Activated naive CD4-positive, alpha-beta T cell (primary cell): ENCODE measurements at places on chromosomes 6 and 20.

DNA sequence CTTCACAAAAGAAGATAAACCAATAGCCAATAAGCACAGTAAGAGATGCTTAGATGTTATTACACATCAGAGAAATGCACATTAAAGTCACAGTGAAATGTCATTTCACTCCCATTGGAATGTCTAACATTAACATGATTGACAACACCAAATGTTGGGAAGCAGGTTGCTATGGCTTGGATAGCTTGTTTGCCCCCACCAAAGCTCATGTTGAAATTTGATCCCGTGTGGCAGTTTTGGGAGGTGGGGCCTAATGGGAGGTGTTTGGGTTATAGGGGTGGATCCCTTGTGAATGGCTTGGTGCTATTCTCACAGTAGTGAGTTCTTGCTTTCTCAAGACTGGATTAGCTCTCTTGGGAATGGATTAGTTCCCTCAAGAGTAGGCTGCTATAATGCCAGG is 44.8 kb downstream of the MRAP2 start:
- no peak for DNase-seq

- DNase-seq: no peak
These were observed 271.5 kb upstream of the JARID2 start for GRCh38 chr6:14974372-14974771.

GRCh38 chr20:56362833-56363413 is 4.1 kb downstream of the FAM210B start:
- no peak for DNase-seq

- no peak for DNase-seq
These were observed 79.9 kb downstream of the BMP6 start for GRCh38 chr6:7805850-7806214.

GRCh38 chr6:73263570-73263909 is 544 bp upstream of the KHDC1 start:
- DNase-seq: no peak

DNA sequence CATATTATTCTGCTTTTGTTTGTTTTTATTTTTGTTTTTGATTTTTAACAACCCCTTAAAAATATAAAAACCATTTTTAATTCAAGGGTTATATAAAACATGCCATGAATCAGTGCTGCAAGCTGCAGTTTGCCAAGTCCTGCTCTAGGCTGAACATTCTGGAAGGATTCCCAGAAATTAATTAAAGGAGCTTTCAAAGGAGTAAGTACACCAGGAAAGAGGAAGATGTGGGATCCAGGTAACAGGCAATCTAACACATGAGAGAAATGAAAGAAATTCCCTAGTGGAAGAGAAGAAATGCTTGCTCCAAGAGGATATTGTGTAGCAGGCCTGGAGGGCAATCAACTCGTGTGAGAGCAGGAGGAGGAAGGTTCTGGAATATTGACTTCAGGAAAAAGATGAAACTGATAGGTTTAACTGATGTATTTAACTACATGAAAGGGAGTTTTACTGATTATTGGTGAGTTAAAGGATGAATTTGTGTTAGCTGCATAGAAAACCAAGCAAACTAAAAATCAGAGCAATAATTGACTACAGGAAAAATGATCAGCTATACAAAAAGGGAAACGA is 146.0 kb upstream of the PHACTR1 start:
- no peak for DNase-seq

- no peak for DNase-seq
These were observed 30.1 kb downstream of the ELMO2 start for GRCh38 chr20:46376196-46376785.

- DNase-seq: no peak
These were observed 14.2 kb downstream of the PPP1R14C start for GRCh38 chr6:150157081-150157480.

GRCh38 chr20:35006009-35006408 is 50.3 kb downstream of the MYH7B start:
- DNase-seq: no peak

- DNase-seq: no peak
These were observed 198.7 kb downstream of the RIMS1 start for GRCh38 chr6:72084992-72085569.

GRCh38 chr20:16397086-16397485 is 176.2 kb downstream of the KIF16B start:
- no peak for DNase-seq

- no peak for DNase-seq
These were observed 203.3 kb upstream of the LAMP5 start for GRCh38 chr20:9311132-9311531.

DNA sequence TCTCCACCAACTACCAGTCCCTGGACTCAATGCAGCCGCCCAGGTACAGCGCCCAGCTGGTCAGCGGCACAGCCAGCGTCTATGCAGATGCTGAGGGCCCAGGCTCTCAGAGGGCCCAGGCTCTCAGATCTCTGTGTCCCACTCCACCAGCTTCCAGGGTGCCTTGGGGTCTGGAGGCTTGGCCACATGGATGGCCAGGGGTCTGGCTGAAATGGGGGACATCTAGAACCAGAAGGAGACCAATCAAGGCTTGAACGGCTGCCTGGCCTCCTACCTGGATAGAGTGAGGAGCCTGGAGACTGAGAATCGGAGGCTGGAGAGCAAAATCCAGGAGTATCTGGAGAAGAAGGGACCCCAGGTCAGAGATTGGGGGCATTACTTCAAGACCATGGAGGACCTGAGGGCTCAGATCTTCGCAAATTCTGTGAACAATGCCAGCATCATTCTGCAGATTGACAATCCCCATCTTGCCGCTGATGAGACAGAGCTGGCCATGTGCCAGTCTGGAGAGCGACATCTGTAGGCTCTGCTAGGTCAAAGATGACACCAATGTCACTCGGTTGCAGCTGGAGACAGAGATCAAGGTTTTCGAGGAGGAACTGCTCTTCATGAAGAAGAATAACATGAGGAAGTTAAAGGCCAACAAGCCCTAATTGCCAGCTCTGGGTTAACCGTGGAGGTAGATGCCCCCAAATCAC is 44.1 kb upstream of the GRM4 start:
- no peak for DNase-seq

GRCh38 chr6:44512868-44513741 is 125.6 kb downstream of the CDC5L start:
- no peak for DNase-seq

GRCh38 chr20:60345106-60345505 is 386.9 kb downstream of the CDH26 start:
- no peak for DNase-seq

DNA sequence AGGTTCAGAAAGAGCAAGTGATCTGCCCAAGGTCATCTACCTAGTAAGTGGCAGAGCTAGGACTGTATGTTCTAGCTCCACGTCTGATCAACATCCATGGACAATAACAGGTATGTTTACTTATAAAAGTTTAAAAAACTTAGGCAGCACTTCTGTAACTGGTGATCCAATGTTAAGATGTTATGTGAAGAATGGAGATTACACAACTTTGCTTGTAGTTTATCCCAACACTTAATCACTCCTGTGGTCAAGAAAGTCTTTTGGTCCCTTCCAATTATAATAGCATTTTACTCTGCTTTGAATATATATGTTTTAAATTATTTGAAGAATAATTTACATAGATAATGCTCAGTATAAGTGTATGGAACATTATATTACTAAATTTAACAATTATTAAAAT is 4.8 kb downstream of the FBXO30 start:
- no peak for DNase-seq

DNA sequence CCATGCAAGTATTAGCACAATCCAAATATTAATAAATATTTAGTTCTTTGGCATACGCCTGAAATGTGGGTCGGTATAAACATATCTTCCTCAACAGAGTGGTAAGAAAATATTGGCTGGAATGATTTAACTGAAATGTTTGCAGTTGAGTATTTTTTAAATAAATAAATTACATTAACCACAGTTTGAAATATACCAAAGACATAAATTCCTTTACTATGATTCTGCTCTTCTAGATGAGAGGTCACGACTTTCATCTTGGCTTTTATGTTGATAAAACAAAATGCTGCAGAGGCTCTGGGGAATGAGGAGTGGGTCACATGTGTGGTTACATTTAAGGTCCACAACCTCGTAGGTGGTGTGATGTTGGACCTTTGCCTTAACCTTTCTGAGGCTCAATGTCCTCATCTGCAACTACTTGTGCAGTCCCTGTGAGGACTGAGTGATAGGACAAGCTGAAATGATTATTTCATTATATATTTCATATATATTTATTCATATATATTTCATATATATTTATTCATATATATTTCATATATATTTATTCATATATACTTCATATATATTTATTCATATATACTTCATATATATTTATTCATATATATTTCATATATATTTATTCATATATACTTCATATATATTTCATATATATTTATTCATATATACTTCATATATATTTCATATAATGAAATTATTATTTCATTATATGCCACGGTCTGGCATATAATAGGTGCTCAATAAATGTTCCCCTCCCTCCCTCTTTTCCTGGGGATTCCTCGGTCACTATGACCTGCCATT is 107.4 kb downstream of the SAMD5 start:
- DNase-seq: no peak

- no peak for DNase-seq
These were observed 16.8 kb upstream of the FRMD1 start for GRCh38 chr6:168095716-168096250.

DNA sequence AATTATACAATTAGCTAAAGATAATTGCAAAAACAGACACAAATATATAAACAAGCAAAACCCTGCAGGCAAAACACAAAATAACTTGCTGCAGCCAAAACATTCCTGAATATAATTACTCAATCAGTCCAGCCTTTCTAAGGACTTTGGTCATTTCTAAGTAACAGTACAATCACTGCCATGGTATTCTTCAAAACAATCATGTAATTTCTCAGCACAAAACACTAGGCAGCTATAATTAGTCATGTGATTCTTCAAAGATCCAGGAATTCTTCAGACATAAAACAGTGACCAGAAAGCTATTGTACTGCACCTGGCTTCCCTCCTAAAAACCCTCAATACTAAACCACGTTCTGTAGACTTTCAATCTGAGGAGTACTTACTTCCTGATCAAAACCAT is 881.1 kb downstream of the EPHA7 start:
- no peak for DNase-seq

- DNase-seq: peak; percentile 47
These were observed 631 bp downstream of the MDGA1 start for GRCh38 chr6:37696841-37697662.

- no peak for DNase-seq
These were observed 210.1 kb upstream of the RIMS1 start for GRCh38 chr6:71676298-71676697.

DNA sequence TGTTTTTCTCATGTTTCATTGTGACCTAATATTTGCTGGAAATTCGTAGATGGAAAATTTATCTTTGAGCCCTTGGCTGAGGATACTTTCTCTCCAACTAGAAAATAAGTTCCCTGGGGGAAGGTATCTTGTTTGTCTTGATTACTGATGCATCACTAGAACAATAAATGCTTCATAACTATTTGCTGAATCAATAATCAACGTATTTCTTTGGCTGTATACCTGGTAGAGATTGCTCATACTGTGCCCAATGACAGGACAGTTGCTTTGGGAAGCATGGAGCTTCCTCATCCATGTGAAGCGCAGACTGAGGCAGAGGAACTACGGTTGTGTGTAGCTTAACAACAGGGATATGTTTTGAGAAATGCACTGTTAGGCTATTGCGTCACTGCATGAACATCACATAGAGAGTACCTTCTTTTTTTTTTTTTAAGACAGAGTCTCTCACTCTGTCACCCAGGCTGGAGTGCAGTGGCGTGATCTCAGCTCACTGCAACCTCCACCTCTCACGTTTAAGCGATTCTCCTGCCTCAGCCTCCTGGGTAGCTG is 34.2 kb upstream of the RPN2 start:
- DNase-seq: no peak

DNA sequence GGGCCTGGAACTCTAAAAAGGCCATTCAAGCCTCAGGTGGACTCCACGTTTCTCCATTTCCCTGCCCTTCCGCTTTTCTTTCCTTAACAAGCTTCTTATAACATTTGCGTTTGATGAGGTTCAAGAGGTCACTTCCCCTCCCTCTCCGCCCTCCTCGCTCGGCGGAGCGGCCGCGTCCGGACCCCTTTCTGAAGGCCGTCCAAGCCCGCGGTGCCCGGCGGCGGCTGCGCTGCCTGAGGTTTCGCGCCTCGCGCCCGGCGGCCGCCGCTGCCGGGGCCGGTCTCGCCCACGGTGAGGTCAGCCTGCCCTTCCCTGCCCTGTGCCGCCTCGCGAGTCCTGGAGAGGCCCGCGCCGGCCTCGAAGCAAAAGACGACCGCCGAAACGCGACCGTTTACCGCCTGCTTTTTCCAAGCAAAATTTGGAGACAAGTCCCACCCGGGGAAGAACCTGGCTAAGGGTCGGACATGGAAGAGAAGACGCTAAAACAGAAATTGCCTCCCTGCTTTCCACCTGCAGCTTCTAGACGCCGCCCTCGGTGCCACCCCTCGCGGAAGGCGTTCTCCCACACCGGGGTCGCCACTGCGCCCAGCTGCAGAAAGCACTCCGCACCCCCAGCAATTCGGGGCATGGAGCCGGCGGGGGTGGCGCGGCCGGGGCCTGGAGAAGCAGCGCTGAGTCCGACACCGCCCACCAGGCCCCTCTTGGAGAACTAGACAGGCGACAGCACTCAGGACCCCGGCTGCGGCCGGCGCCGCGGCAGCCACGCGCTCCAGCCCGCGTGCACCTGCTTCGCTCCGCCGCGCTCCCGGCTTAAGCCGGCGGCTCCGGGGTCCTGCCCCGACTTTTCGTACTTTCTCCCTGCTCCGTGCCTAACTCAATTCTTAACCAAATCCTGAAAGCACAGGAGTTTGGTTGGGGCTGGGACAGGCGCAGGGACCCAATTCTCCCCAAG is 11.0 kb upstream of the FOXF2 start:
- no peak for DNase-seq

DNA sequence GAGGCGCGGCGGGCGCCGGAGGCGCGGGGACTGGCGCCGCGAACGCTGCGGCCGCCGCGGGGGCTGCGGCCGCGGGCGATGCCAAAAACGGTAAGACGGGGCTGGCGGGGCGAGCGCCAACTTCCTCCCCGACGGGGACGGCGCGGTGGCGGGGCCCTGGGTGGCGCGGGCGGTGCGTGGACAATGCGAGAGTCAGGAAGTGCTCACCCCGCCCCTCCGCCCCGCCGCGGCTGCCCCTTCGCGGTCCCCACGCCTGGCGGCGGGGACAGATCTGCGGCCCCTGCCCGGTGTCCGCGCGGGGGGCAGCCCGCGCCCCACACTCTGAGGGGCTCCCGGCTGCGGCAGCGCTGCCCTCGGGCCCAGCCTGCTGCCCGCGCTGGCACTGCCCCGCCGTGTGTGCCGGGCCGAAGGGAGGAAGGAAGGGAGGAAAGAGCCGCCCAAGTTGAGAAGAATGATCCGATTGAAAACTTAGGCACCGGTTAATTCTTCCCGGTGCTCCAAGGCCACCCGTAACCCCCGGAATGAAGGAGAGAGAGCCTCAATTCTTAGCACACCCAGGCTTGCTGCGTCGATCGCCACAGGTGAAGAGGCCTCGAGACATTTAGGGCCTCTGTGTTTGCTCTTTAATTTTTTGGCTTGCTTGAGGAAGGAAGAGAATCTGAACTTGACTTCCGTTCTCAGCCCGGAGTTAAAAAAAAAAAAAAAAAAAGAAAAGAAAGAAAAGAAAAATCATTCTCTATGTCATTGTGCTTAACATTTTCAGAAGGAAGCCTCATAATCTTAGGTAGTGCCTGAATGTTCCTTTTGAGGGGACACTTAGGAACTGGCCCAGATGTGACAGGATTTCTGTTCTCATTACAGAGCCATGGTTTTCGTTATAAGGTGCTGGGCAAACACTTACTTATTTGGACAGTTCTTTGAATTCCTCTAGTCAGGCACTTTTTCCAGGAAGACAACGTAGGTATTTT is 982 bp downstream of the HECA start:
- peak; percentile 42 for DNase-seq

- no peak for DNase-seq
These were observed 298.4 kb downstream of the ALDH8A1 start for GRCh38 chr6:134651519-134651918.

- DNase-seq: no peak
These were observed 10.2 kb upstream of the DNAJC5 start for GRCh38 chr20:63884506-63885263.
